CD4-positive, alpha-beta T cell treated with Interleukin-6 at 100 ng/mL for 8 hours (primary cell): ENCODE measurements at places on chromosomes 3 and 15.

DNA sequence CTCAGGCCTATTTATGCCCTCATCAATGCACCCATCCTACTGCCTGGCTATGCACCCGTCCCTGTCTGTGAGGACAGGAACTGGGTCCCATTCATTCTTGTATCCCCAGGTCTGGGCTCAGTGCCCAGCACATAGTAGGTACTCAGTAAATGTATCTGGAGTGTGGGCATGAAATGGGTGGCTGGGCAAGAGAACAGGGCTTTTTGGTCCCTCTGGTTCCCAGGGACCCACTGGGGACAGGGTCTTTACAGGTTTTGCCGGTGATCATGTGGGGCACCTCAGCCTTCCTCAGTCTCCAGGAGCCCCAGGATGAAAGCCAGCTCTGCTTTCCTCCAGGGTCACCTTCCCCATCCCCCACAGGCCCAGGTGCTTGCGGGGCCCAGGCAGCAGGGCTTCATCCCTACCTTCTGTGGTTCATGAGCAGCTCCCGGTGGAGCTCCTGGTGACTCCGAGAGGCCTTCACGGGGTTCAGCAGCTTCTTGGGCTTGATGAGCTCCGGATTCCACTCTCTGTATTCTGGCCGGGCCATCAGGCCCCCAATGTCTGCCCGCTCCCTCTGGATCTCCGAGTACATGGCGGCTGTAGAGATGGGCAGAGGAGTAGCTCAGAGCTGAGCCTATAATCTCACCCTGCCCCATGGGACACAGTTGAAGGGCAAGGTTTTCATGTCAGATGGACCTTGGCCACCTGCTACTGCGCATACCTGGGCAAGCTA is 7.7 kb downstream of the FAM107A start:
- DNase-seq = no peak

- no peak for DNase-seq
Measured at GRCh38 chr3:47162697-47163168, 1.2 kb downstream of the SETD2 start.

- DNase-seq = no peak
Measured at GRCh38 chr3:37694284-37694675, 167.4 kb upstream of the CTDSPL start.

- no peak for DNase-seq
Measured at GRCh38 chr3:53144862-53145712, 14.9 kb upstream of the RFT1 start.

DNA sequence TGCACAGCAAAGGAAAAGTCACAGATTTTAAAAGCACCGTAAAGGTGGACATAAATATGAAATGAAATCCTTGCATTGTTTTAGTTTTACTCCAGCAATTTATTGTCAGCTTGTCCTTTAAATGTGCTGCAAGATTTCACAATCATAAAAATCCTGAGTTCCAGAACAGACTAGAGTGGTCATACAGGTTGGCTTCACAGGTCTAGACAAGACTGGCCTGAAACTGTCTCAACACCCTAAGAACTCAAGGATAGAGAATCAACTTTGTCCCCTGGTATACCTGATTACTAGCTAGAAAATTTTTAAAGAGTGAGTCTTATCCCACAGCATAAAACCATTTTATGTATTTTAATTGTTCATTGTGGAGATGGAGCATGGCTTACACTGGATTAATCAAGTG is 521.7 kb upstream of the MCTP2 start:
- DNase-seq = no peak
